ENCODE measurements at places on chromosomes 16 and 17.

GRCh38 chr17:36024106-36024869 lies 6.5 kb upstream of the CCL23 start:
- no peak for DNase-seq

DNA sequence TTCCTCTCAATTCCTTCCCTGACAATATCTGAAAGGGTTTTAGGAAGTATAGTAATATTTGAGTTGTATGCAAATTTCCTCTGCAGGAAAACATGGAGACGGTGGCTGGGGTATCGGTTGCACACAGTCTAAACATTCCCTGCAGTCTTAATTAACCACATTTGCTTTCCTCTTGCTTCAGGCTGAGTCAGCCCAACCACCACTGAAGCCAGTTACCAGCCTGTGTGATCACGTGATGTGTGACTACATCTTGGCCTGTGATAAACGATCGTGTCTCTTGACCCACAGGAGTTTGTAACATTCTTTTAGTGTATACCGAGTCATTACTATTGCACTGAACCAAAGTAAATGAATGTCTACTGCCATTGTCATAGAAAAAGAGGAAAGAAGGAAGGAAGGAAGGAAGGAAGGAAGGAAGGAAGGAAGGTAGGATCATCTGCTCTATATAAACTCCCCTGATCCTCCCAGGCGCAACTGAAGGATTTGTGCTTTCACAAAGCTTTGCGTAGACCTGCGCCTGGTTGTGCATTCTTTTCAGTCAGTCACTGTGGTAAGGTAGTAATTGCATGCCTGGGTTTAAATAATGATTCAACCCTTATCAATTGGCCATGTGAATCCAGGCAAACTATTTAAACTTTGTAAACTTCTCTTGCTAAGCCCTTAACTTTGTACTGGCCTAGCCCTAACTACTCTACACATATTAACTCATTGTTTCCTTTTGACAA lies 280.6 kb upstream of the SALL1 start:
- DNase-seq = peak; percentile 33

DNA sequence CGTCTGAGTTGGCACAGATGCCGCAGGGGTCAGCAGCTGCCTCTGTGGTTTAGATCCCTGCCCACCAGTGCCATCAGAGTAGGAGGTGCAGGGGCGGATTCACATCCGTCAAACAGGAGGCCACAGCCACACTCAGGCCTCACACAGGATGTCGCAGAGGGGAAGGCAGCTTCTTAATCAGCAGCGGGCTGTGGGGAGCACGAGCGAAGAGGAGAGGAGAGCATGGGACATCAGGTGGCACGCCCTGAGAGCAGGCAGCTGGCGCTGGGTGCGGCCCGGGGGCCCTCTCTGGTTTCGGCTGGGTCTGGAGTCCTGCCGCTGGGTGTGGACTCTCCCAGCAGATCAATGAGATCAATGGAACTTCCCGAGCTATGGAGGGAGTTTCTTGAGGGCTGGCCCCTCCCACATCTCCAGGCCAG lies 9.6 kb downstream of the LLGL2 start:
- DNase-seq = no peak

DNA sequence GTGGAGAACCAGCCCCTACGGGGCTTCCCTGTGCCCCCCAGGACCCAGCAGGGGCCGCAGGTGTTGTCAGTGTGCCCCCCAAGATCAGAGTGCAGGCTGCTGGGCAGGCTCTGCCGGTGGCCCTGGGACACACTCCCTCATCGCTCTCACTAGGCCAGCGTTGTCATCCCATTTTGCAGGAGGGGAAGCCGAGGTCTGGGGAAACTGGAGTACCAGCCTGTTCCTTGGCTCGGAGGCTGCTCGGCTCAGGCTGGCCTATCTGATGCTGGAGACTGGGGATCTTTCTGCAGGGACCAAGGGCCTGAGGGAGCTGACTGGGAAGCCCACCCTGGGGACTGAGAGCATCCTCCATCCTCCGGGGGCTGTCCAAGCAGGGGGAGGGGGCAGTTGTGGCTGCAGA lies 74.2 kb upstream of the CBX4 start:
- DNase-seq = no peak

- no peak for DNase-seq
These were observed 35.2 kb downstream of the SKAP1 start for GRCh38 chr17:48394821-48395220.

DNA sequence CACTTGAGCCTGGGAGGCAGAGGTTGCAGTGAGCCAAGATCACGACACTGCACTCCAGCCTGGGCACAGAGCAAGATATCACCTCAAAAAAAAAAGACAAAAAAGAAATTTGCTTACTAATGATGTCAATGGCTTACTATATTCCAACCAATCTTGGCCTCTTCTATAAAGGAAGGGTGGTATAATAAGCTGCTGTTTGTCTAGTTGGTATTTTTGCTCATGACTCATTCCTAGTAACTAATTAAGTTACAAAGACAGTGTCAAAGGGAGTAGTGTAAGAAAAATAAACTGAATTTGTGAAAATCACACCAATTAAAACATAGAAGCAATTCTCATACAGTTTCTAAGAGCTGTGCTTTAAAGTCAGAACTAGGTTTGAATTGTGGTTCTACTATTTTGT lies 82.5 kb downstream of the NLK start:
- DNase-seq = no peak

DNA sequence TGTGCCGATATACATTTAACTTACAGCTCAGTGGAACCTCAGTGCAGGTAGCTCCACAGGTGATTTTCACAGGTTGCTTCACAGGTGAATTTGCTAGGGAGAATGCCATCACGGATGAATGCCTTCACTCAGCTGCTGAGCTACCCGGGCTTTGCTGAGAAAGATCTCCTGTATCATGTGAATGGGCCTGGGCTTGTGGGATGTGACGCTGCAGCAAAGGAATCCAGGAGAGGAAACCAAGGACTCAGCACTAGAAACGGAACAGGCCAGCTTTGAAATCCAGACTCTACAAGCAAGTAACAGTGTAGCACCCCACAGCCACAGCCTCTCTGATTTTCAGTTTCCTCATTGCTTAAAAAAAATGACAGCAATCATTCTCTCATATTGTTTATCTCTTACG lies 271.4 kb upstream of the MAF start:
- DNase-seq = no peak

GRCh38 chr17:48247038-48247437 lies 139.5 kb downstream of the SNX11 start:
- no peak for DNase-seq

DNA sequence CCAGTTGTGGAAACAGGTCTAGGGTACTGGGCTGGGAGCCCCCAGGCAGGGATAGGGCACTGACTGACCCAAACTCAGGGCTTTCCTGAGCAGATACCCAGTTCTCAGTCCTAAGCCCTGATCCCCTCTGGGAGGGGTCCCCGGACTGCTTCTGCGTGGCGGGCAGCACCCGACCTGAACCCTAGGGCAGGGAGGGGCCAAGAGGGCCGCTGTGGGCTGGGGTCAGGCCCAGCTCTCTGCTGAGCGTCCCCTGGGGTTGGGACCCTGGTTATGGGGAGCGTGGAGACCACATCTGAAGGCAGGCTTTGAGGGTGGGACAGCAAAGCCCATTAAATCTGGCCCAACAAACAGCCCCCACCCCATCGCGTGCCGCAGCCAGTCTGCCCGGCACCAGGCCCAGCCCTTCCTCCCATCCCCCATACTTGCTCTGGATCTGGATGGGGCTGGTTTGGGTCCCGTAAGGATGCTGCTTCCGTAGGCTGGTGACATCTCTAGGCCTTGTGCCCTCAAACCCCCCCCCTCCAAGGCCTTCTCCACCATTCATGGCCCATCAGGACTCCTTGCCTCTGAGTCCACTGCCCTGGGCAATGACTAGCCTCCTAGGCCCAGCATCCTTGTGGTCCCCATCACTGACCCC lies 691 bp upstream of the FAM83G start:
- DNase-seq = no peak

- DNase-seq = no peak
These were observed 231.6 kb upstream of the CDH5 start for GRCh38 chr16:66134875-66135274.

DNA sequence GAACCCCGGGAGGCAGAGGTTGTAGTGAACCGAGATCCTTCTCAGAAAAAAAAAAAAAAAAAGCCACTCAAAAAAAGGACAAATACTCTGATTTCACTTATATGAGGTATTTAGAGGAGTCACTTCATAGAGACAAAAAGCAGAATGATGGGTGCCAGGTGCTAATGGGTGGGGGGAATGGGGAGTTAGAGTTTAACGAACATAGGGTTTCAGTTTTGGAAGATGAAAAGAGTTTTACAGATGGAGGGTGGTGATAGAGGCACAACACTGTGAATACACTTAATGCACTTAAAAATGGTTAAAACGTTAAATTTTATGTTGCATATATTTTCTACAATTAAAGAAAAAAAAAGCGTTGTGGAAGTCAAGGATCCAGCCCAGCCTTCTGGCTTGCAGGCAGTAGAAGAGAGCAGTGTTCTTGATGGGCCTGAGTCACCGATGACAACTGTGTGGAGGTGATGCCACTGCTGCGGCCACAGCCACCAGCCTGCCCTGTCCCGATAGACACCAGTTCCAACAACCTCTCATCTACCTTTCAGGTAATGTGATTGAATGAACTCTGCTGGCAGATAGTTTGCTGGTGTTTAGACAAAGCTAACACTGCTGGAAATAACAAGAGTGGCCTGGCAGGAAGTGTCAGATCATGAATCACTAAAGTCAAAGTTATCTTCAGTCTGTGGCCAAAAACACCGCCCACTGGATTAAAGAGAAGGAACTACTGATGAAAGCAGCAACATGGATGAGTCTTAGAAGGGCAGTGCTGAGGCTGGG lies 49.9 kb upstream of the COX10 start:
- no peak for DNase-seq

- no peak for DNase-seq
These were observed 82.4 kb downstream of the WNT3 start for GRCh38 chr17:46736100-46736499.

GRCh38 chr16:405548-406506 lies 4.1 kb downstream of the DECR2 start:
- DNase-seq = no peak

GRCh38 chr16:5059386-5060072 lies 6.2 kb downstream of the C16orf89 start:
- DNase-seq = no peak

GRCh38 chr16:64590513-64590912 lies 531.4 kb downstream of the CDH11 start:
- DNase-seq = no peak

GRCh38 chr17:13078591-13079385 lies 61.0 kb upstream of the ELAC2 start:
- no peak for DNase-seq

DNA sequence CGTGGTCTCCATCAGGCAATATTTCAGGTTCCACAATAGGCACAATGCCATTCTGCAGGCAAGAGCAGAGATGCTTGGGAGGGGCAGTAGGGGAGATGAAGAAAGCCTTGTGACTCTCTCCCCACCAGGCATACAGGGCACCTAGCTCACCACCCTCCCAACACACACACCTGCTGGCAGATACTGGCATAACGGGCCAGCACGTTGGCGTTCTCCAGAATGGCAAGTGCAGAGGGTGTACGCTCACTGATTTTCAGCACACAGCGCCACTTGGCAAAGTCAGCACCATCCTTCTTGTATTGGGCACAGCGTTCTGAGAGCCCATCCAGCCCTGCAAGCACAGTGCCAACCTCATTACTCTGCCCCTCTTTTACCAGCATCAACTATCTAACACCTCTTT lies 2.2 kb downstream of the ALDOC start:
- DNase-seq = peak; percentile 13

- no peak for DNase-seq
These were observed 75.7 kb downstream of the CYTH1 start for GRCh38 chr17:78706271-78706915.

DNA sequence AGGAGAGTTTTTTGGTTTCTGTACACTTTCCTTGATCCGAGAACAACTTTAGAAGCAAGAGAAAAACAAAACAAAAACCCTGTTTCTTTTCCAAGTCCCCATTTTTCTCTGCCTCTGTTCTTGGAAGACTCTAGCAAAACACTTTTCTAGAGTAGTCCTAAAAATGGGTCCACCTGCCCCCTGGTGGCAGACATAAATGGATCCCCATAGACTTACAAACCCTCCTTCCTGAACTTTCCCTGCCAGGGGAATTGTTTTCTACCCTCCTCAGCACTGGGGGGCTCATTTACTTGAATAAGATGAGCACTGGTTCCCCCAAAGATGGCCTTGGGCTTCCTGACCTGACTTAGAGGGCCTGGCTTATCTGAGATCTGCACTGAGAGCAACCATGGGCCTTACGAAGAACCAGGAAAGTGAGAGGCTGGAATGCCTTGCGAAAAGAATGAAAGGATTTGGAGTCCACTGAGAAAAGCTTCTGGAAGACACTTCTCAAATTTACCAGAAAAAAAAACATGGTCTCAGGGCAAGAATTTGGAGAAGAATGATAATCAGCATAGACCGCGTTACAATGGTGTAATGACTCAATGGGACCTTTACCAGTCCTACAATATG lies 48.0 kb upstream of the CDYL2 start:
- no peak for DNase-seq

- DNase-seq = peak; percentile 24
These were observed 50.3 kb upstream of the TBX2 start for GRCh38 chr17:61349350-61349749.

DNA sequence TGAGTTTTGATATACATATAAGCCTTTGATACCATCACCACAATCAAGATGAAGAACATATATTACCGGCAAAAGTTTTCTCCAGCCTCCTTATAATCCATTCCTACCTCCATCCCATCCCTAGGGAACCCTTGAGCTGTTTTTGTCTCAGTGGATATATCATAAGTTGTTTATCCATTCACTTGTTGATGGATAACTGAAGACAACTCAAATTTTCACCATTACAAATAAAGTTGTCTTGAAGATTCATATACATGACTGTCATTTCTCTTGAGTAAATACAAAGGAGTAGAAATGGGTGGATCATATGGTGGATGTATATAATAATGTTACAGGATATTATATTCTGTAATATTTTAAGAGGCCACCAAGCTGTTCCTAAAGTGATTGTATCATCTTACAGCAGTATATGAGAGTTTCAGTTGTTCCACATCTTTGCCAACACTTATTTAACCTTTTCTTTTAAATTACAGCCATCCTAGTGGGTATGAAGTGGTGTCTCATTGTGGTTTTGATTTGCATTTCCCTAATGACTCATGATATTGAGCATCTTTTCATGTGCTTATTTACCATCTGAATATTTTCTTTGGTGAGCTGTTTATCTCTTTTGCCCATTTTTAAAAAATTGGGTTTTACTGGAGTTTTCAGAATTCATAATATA lies 17.4 kb downstream of the NF1 start:
- DNase-seq = no peak

- no peak for DNase-seq
These were observed 69.2 kb downstream of the PRKCB start for GRCh38 chr16:23905027-23905426.

- DNase-seq = no peak
These were observed 1.6 kb upstream of the ACSF2 start for GRCh38 chr17:50424246-50424995.

- DNase-seq = peak; percentile 53
These were observed 702 bp upstream of the WNT3 start for GRCh38 chr17:46818929-46819859.

DNA sequence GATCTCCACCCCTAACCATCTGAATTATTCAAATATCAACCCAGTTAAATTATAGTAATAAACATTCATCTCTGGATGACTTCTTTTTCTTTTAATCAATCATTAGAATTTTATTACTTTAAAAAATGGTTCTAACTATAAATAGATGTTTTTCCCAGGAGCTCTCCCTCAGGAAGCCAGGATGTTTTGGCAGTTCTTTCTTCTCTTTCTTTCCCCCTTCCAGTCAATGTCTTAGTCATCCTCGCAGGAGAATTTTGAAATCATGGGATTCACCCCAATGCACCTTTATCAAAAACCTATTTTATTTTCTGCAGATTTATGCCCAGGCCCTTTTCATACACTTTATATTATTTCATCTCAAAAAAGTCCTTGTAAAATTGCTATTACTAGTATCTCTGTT lies 711.6 kb downstream of the CDH11 start:
- no peak for DNase-seq

- DNase-seq = no peak
These were observed 212.6 kb downstream of the ABCC12 start for GRCh38 chr16:47943235-47943634.

Measured in NCI-H69 (cell line).